ENCODE measurements at places on chromosomes 13 and 19.

- H3K36me3 ChIP-seq: no peaks in the 10 kb centered on the region
- no peak for DNase-seq
- no peak within 1 kb of the TSS for H3K4me3 ChIP-seq
These were observed at the start of gene ICAM3 for GRCh38 chr19:10339380-10339960. Gene ICAM3 (minus strand): TSS chr19:10339624. CDS start chr19:10339614, 10 bp downstream.

DNA sequence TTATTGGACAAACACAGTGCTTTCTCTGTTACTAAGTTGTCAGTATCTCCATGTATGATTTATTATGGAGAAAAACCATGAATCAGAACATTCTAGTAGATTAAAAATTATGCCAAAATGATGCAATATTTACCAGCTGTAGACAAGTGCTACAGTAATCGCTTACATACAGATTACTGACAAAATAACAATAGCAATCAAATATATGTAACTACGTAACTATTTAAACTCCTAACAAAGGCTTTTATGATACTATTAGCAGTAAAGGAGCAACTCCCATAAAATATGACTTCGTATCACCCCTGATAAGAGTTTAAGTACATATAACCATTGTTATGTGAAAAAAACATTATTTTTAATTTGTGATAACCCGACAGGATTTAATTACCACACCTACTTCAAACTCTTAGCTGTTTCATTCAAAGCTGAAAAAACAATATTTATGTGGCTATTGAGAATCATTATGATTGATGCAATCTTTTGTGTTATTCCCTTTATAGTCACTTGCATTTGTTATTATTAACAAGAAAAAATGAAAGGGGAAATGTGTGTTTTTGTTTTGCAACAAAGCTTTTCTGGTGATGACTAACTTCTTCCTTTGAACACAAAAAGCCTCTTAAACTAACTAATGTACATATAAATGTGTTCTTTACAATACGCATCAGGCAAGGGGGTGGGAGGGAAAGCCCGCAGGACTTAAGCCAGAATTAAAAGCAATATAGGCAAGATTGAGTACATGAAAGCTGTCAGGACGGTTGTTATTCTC, 147.4 kb downstream of the ABCC4 start:
- H3K36me3 ChIP-seq: no peaks in the 10 kb centered on the region
- no peaks in the 10 kb centered on the region for H3K4me1 ChIP-seq
- no peak for DNase-seq
- no peak overlapping the region for H3K4me3 ChIP-seq
- H3K27ac ChIP-seq: no peak overlapping the region

DNA sequence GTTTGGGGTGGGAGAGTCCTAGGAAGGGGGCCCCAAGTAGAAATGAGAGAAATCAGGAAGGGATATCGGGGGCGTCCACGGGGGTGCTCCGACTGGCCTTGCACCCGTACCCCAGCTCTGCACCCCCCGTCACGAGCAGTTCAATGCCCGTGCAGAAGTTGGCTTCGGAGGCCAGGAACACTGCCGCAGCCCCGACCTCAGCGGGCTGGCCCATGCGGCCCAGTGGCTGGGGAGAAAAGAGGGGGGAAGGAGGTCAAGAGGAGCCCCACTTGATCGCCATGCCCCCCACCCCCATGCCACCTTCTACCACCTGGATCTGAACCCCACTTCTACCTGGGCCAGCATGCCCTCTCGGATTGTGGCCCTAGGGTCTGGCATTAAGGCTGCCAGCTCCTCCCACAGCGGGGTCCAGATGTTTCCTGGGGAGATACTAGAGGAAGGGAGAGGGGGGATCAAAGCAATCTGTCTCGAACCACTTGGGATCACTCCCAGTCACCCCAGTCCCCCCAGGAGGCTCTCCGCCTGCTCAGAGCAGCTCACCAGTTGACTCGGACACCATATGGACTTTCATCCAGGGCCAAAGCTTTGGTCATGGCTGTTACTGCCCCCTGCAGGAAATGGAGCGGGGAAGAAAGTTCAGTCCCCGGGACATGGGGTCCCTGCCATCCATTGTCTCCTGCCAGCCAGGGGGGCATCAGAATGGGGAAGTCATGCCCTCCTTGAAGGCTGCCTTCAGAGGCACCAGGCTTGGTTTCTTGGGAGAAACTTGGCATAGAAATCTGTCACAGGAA, 2.5 kb upstream of the BCAT2 start:
- no peaks in the 10 kb centered on the region for H3K36me3 ChIP-seq
- H3K27me3 ChIP-seq: peaks cover 2% of the 10 kb centered on the region
- no peak overlapping the region for H3K27ac ChIP-seq

GRCh38 chr19:48254529-48254970, 1.2 kb downstream of the CARD8 start:
- H3K36me3 ChIP-seq: no peaks in the 10 kb centered on the region
- no peaks in the 10 kb centered on the region for H3K27me3 ChIP-seq
- no peak overlapping the region for H3K27ac ChIP-seq
- DNase-seq: no peak
- no peak overlapping the region for H3K4me3 ChIP-seq

DNA sequence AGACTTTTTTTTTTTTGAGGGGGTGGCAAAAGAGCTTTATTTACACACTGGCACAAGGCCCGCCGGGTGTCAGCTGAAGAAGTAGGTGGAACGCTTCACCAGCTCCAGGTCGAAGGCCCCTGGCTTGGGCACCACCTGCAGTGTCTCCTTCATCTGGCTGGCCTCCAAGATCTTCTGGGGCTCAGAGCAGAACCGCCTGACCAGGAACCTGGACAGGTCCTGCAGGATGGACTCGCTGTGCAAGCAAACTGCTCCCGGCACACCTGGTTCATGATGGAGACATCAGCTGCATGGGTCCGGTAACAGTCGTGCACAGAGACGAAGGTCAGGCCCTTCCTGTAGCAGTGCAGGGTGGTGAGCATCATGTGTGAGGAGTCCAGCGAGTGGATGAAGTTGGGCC, 4.4 kb upstream of the CYP4F2 start:
- no peak overlapping the region for H3K27ac ChIP-seq
- no peaks in the 10 kb centered on the region for H3K27me3 ChIP-seq
- no peaks in the 10 kb centered on the region for H3K36me3 ChIP-seq
- no peaks in the 10 kb centered on the region for H3K4me1 ChIP-seq
- no peak overlapping the region for H3K4me3 ChIP-seq
- no peak for DNase-seq

- H3K36me3 ChIP-seq: peaks cover 17% of the 10 kb centered on the region
- no peak overlapping the region for H3K27ac ChIP-seq
- H3K4me1 ChIP-seq: peaks cover 1% of the 10 kb centered on the region
- H3K4me3 ChIP-seq: no peak overlapping the region
- DNase-seq: no peak
These were observed 3.5 kb downstream of the CDC37 start for GRCh38 chr19:10399878-10400277.

GRCh38 chr19:28443361-28443760, 769.6 kb downstream of the UQCRFS1 start:
- no peak for DNase-seq
- H3K27ac ChIP-seq: no peak overlapping the region
- no peak overlapping the region for H3K4me3 ChIP-seq
- H3K27me3 ChIP-seq: no peaks in the 10 kb centered on the region
- no peaks in the 10 kb centered on the region for H3K36me3 ChIP-seq

- H3K27me3 ChIP-seq: no peaks in the 10 kb centered on the region
- no peaks in the 10 kb centered on the region for H3K4me1 ChIP-seq
- DNase-seq: no peak
These were observed 16.3 kb upstream of the GPR183 start for GRCh38 chr13:99323488-99323887.

DNA sequence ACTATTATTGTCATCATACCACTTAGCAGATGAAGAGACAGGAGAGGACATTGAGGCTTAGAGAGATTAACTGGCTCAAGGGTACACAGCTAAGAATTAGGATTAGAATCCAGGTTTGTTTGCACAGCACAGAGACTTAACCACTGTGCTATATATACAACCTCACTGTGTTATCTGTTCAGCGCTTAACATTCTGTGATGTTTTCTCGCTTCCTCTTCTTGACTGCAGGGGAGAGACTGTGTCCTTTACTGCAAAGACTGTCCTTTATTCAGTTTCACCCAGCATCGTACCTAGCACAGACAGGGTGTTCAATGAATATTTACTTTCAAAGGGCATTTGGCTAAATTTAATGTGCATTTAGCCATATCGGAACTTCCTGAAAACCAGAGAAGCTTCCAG, 54.9 kb upstream of the PCDH8 start:
- peaks cover 4% of the 10 kb centered on the region for H3K4me1 ChIP-seq
- H3K27me3 ChIP-seq: no peaks in the 10 kb centered on the region
- no peak for DNase-seq
- H3K36me3 ChIP-seq: no peaks in the 10 kb centered on the region
- no peak overlapping the region for H3K4me3 ChIP-seq

DNA sequence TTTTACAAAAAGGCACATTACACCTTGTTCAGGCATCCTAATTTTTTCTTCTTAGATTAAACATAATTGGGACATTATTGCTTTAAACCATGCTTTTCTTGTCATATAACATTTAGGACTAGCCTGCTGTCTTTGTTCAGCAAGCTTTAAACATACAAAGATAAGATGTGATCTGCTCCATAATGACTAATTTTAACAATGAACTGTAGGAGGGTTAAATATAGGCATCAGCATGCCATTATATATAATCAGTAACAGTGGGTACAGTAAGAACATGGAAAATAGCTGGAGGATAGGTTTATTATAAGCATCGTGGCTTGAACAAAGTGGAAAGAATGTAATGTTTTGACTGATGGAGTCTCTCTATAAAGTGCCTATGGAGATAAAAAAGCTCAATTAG, 661.7 kb downstream of the SLITRK6 start:
- H3K27ac ChIP-seq: no peak overlapping the region
- H3K27me3 ChIP-seq: no peaks in the 10 kb centered on the region
- H3K4me1 ChIP-seq: peaks cover 4% of the 10 kb centered on the region
- no peaks in the 10 kb centered on the region for H3K36me3 ChIP-seq

- H3K36me3 ChIP-seq: peaks cover 8% of the 10 kb centered on the region
- no peak overlapping the region for H3K27ac ChIP-seq
- DNase-seq: no peak
- peaks cover 3% of the 10 kb centered on the region for H3K4me1 ChIP-seq
- H3K4me3 ChIP-seq: peak overlapping the region; percentile 93
- no peaks in the 10 kb centered on the region for H3K27me3 ChIP-seq
These were observed 1.2 kb downstream of the SAMD1 start for GRCh38 chr19:14089412-14089661.

DNA sequence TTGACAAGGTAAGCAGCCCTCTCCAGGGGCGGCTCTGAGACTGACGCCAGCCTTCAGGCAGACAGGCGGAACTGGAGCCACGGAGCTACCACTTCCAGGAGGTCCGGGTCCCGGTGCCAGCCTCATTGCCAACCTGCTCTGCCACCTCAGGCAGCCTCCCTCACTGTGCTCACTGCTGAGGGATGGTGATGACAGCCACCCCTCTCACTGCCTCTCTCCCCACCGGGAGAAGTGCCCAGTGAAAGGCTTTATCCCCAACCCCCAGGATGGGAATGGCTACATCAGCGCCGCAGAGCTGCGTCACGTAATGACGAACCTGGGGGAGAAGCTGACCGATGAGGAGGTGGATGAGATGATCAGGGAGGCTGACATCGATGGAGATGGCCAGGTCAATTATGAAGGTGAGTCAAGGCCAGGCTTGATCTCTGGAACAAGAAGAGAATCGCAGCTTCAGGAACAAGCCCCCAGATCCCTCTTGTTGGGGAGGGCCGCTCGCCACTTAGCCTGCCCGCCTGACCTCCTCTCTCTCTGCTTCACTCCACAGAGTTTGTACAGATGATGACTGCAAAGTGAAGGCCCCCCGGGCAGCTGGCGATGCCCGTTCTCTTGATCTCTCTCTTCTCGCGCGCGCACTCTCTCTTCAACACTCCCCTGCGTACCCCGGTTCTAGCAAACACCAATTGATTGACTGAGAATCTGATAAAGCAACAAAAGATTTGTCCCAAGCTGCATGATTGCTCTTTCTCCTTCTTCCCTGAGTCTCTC, 7.6 kb downstream of the CALM3 start:
- H3K27ac ChIP-seq: no peak overlapping the region
- no peaks in the 10 kb centered on the region for H3K4me1 ChIP-seq
- H3K27me3 ChIP-seq: no peaks in the 10 kb centered on the region
- H3K36me3 ChIP-seq: peaks cover 30% of the 10 kb centered on the region
- H3K4me3 ChIP-seq: no peak overlapping the region
- no peak for DNase-seq

DNA sequence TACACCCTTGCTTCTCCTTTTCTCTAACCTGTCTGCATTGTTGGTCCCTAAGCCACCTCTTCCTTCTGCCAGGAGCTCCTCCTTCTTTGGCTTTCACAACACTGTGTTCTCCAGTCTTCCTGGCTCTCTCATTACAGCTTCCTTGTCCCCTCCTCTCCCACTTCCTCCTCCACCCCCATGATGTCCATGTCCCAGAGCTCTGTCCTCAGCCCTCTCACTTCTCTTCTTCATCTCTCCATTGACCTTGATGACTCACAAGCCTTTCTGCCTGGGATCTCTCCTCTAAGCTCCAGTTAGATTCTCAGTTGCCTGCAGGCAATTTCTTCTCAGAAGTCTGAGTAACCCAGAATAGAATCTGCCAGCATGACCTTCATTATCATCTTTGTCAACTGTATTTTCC, 100.3 kb upstream of the WASF3 start:
- no peaks in the 10 kb centered on the region for H3K36me3 ChIP-seq
- H3K4me1 ChIP-seq: no peaks in the 10 kb centered on the region
- no peak for DNase-seq
- H3K27me3 ChIP-seq: no peaks in the 10 kb centered on the region

GRCh38 chr13:23680845-23681669, 110.8 kb downstream of the TNFRSF19 start:
- H3K36me3 ChIP-seq: peaks cover 4% of the 10 kb centered on the region
- no peaks in the 10 kb centered on the region for H3K4me1 ChIP-seq
- H3K4me3 ChIP-seq: no peak overlapping the region
- no peak for DNase-seq

DNA sequence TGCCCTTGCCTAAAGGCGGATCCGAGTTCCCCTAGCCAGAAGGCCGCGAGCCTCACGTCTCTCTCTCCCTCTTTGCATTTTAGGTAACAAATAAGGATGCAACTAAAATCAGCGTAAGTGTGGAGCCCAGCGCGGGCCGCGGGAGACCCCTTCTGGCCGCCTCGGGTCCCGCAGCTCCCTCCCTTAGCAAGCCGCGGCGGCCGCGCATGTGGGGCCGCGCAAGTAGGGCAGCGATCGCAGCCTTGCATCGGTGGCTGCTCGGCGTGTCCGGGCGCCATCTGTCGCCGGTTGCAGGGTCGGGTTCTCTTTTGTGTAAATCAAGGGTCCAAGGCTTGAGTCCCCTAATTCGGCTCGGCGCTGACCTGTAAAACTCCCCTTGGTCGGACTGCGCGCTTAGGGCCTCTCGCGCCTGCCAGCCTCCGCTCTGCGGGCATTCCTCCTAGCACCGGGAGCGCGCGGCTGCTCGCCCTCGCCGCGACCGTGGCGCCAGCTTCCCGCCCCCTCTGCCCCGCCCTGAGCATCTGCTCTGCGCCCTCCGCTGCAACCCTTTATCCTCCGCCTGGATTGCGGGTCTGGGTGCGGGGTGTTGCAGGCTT, 2.7 kb downstream of the VSTM2B start:
- no peak overlapping the region for H3K27ac ChIP-seq
- DNase-seq: no peak
- H3K36me3 ChIP-seq: no peaks in the 10 kb centered on the region
- H3K4me1 ChIP-seq: peaks cover 7% of the 10 kb centered on the region

Measured in iPS DF 6.9 (cell line).